NCI-H2107 (cell line): ENCODE measurements at places on chromosomes 7 and 10.

DNA sequence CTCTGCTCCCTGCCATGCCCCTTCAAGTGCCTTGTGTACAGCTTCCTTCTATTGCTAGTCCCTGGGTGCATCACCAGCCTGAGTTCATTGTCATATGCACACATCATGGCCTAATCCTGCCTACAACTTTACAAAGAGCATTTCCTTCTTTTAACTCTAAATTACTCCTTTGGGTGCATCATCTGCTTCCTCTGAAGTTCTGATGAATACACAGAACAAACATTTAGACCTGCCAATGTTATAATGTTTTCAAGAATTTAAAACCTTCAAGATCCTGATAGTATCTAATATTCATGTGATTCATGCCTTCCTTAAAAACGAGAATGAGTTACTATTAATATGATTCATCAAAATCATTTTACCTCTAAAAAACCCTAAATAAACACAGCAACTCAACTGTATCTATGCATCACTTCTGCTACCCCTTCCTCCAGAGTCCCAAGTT lies 357.1 kb downstream of the MAGI2 start:
- DNase-seq = no peak

- no peak for DNase-seq
These were observed 108.5 kb upstream of the SLC25A13 start for GRCh38 chr7:96430356-96430755.

DNA sequence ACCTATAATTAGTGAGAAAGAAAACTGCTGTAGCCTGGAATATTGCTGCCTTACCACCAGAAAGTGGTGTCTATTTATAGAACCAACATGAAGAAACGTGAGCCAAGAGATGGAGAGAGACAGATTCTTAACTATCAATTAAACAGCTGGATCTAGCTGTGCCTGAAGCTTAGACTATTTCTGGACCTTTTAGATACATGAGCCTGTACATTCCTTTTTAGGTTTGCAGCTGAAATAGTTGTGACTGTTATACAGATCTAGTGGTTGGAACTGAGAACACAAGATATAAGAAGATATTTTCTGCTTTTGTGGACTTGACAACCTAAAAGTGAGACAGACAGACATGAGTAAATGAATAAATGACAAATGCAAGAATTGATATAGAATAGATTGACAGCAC lies 73.4 kb downstream of the CDK14 start:
- no peak for DNase-seq

DNA sequence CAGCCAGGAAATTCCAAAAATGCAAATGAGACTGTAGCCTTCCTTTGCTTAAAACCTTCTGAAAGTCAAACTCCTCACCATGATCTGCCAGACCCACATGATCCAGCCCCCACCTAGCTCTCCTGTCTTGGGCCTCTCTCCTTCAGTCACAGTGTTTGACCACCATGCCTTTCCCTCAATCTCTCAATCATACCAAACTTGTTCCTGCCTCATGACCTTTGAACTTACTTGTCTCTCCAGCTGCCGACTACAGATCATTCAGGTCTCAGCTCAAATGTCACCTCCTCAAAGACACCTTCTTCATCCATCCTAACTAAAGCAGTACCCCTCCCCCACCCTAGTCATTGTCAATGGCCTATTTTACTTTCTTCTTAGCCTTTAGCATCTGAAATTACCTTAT lies 9.3 kb upstream of the ADD3 start:
- no peak for DNase-seq

DNA sequence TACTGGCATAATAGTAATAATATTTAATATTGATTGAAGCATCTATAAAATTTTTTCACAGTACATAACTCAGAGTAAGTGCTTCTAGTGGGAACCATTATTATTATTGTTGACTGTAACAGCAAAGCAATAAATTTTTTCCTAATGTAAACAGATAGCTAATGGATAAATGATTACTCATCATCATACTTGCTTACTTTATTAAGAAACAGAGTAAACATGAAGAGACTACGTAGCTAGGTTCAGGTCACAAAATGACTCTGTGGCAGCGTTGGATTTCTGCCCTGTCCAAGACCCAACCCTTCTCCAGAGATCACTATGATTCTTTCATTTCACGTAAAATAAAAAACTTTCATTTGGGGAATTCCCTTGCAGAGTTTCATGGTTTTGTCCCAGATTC lies 8.3 kb upstream of the ABCB5 start:
- no peak for DNase-seq

- no peak for DNase-seq
These were observed 10.6 kb downstream of the SHLD2 start for GRCh38 chr10:87105446-87106124.

GRCh38 chr10:112797855-112798254 lies 152.2 kb upstream of the TCF7L2 start:
- no peak for DNase-seq
